Right atrium auricular region (tissue), 2 donors: ENCODE measurements at places on chromosomes 6 and 20.
A peak's percentile ranks its signal among the peaks of the same experiment; 100 is the strongest.

- DNase-seq, result peak; percentile 74
Observed at GRCh38 chr6:151014404-151015100, 149.1 kb downstream of the MTHFD1L start.

- DNase-seq, result no peak
Observed at GRCh38 chr6:24543683-24544082, 48.9 kb downstream of the ALDH5A1 start.

- DNase-seq, result peak; percentile 28
Observed at GRCh38 chr6:40344566-40345167, 242.5 kb downstream of the LRFN2 start.

DNA sequence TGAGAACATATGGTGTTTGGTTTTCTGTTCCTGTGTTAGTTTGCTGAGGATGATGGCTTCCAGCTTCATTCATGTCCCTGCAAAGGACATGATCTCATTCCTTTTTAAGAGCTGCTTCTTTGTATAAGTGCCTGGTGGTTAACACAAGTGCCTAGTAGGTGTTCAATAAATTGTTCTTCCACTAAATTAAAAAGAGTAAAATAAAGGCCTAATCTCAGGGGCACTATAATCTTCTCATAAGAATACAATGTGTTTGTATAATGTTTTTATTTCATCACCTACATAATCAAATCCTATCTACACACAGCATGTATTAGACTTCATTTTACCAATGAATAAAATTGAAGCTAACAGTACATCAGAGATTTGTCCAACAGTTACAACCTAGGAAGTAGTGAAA lies 252.7 kb downstream of the KHDC1L start:
- no peak for DNase-seq

GRCh38 chr20:63913768-63914167 lies 18.8 kb downstream of the DNAJC5 start:
- DNase-seq, result no peak

- DNase-seq, result peak; percentile 47
Observed at GRCh38 chr20:59828125-59829053, 105.0 kb downstream of the SYCP2 start.

GRCh38 chr6:31399589-31400466 lies 3.6 kb upstream of the MICA start:
- peak; percentile 95 for DNase-seq

GRCh38 chr6:136550330-136551071 lies at the start of gene MAP7:
Gene MAP7, minus strand, starts transcription at chr6:136550422. Its CDS starts 14 bp downstream, at chr6:136550408.
- DNase-seq, result no peak

DNA sequence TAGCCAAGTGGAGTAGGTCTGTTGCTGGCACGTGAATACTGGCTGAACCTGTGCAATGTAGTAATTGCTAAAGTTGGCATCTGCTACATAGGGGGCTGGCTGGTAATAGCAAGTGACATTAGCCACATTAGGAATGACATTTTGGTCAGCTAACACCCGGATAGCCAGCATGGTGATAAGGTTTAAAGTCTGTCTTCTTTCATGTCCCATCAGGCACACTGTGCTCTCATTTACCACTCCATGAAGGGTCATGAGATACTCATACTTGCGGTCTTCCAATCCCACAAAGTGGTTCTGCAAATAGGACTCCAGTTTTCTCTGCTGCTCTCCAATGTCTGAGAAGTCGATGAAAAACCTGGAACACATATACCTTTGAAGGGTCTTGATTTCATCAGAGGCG lies 2.8 kb downstream of the TENT5A start:
- DNase-seq, result no peak

DNA sequence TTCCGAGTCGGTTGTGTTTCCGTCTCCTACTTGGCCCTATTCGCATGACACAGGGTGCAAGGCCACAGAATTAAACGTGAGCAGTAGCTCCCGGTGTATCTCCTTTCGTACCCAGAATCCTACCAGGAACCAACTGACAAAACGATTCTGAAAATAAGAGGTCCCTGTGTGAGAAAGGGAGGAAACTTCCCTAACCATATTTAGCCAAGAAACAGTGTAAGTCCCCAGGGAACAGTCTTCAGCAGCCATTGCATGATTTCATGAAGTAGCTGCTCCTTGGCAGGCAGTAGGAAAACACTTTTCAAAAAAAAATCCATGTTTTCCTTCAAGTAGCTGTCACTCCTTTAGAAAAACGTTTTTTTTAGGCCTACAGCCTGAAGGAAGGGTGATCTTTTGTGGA lies 46.9 kb downstream of the PDE10A start:
- DNase-seq, result no peak

DNA sequence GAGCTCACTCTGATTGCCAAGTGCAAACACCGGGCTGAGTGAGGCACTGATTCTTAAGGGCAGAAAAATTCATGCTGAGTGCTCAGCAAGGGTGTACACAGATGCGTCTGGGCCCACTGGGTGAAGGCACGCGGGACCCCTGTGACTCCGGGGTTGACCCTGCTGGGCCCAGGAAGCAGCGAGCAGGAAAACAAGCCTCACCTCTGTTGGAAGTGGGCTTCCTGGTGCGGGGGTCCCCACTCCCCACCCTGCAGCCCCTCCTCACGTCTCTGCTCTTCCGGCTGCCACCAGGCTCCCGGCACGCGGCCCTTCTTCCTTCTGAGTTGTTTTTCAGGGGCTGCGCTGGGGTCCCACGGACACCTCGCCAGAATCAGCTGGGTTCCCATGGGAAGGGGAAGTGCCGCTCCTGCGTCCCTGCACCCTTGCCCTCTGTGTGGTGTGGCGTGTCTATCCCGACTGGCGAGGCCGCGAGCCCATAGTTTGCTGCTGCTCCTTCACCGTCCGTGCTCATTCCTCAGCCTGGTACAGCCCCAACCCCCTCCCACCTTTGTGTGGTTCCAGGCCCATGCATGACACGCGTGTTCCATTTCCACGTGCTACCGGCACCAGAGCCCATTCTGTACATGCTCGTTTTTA lies 80.6 kb upstream of the BHLHE23 start:
- no peak for DNase-seq

DNA sequence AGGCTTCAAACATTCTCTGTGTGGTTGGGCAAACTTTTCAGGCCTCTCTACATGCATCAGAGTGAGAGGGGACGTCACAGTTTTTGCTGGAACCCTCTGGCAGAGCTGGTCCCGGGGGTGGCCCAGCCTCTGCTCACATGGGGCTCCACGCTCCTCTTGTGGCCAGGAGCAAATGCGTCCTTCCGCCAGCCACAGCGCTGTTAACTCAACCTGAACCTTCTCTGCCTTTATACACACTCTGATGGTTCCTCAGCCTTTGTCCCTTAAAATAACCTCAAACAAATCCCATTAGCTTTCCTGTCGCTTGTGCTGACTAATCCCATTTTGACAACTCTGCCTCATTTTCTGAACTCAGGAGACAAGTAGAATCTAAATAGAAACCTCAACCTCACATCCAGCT lies 39.4 kb upstream of the TGM6 start:
- DNase-seq, result no peak

GRCh38 chr6:164133095-164133494 lies 718.6 kb downstream of the QKI start:
- no peak for DNase-seq

DNA sequence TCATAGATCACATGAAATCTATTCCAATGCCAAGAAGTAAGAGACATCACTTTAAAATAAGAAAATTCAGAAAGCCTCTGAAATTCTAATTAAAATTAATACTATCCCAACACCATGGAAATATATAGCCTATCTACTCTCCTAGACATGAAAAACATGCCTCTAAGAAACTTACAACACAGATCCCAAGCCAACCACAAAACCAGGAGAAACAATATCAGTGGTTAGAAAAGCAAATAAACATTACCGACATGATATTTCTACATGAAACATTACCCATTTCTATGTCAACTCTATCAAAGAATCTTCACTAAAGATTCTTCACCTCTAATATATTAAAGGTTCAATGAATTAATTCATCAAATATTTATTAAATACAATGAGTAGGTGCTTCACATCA lies 4.8 kb downstream of the EPB41L2 start:
- DNase-seq, result no peak

DNA sequence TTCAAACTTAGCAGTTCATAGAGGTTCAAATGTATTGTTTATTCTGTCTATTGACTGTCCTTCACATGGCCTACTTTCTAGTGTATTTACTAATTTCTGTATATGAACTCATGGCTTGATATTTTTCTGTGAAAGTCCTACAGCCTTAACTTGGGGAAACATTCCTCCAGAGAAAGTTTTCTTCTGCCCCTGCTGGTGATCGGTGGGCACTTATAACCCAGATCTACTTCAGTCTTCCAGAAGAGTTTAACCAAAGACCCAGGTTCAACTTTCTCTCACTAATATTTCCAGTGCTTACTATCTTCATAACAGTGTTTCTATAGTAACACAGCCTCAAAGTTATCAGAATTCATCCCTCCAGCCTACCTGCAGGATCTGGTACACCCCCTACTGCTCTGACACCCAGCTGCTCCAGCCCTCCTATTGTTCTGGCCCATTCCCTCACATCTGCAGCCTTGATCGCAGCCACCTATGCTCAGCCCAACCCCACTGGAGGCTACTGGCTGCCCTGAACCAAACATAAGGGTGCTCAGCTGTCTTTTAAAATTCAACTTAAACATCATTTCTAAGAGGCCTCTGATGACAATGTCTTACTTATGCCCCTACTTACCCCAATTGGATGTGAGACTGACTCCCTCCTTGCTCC lies 72.3 kb downstream of the TBX18 start:
- DNase-seq, result no peak

GRCh38 chr20:15320941-15321340 lies 983.5 kb upstream of the FLRT3 start:
- DNase-seq, result no peak

GRCh38 chr20:51680067-51680749 lies 88.0 kb downstream of the ATP9A start:
- no peak for DNase-seq

- no peak for DNase-seq
Observed at GRCh38 chr6:12842114-12842513, 125.5 kb downstream of the PHACTR1 start.

- DNase-seq, result no peak
Observed at GRCh38 chr6:20415712-20416454, 14.2 kb downstream of the E2F3 start.

DNA sequence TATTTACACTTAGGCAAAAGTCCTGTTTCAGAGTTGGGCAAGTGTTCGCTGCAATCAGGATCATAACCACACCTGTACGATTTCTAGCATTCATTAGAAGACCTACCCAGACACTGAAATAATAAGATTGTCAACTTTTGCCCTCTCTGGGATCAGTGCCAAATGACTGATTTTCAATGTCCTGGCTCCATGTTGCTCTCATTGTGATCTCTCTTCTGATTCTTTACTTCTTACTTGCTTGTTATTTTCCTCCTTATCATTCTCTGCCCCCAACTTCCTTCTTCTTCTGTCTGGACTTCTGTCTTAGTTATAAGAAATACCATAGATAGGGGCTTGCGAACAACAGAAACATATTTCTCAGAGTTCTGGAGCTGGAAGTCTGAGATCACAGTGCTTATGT lies 94.4 kb upstream of the BMP2 start:
- no peak for DNase-seq

GRCh38 chr20:57532104-57532503 lies 7.2 kb upstream of the CTCFL start:
- DNase-seq, result no peak
